HepG2 (cell line): ENCODE measurements at places on chromosomes 13 and 19.
A peak's percentile ranks its signal among the peaks of the same experiment; 100 is the strongest.

- no peak for DNase-seq
Observed at GRCh38 chr13:103523858-103524257, 457.6 kb upstream of the SLC10A2 start.

DNA sequence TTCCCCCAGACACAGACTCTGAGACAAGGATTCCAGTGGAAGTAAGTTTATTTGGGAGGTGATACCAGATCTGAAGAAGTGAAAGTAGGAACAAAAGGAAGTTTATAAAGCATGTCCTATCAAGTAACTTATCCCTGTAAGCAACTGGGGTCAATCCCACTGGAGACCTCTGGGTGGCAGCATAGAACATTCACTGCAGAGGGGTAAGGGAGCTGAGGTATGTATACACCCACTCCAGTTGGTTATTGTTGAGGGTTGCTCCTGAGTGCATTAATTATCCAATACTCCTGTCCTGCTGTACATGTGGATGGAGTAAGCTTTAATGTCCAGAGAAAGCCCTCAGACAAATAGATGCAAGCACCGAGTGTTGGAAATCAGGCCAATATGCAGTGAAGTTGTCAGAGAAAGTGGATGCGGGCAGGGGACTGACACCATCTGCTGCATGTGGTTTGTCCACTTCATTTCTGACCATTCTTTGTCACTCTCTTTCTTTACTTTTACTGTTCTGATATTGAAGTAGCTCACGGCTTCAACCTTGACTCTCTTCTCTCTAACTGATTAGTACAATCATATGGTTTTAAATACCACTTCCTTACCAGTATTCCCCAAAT is 46.7 kb downstream of the NOTCH3 start:
- peak; percentile 49 for DNase-seq

DNA sequence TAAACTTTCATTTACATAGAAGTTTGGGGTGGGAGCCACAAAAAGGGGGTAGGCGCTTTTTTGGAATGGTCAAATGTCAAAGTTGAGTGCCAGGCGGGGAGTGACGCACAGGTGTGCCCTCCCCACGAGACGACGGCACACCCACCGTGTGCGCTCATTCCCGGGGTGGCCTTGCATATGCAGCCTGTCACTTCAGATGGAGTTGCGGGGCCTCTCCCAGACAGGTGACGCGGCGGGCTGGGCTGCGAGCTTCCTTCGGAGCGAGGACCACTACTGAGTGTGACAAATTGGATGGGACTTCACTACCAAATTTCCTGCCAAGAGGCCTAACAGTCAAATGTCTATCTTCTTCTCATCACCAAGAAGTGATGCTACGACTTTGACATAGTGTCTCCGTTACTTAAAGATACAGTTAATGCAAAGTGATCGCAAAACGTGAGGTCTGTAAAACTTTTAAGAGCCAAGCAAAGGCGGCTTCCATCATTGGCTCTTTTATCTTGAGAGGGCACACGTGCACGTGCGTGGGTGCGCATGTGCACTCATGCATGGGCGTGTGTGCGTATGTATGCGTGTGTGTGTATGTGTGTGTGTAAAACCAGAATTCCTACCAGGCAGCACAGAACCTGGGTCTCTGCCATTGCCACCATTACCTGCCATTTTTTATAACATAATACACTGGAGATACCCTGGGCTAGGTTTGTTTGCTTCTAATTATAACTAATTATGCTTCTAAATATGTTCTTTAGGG is 43.1 kb downstream of the TSHZ3 start:
- no peak for DNase-seq

- no peak for DNase-seq
Observed at GRCh38 chr19:32581705-32582179, 752 bp downstream of the PDCD5 start.

DNA sequence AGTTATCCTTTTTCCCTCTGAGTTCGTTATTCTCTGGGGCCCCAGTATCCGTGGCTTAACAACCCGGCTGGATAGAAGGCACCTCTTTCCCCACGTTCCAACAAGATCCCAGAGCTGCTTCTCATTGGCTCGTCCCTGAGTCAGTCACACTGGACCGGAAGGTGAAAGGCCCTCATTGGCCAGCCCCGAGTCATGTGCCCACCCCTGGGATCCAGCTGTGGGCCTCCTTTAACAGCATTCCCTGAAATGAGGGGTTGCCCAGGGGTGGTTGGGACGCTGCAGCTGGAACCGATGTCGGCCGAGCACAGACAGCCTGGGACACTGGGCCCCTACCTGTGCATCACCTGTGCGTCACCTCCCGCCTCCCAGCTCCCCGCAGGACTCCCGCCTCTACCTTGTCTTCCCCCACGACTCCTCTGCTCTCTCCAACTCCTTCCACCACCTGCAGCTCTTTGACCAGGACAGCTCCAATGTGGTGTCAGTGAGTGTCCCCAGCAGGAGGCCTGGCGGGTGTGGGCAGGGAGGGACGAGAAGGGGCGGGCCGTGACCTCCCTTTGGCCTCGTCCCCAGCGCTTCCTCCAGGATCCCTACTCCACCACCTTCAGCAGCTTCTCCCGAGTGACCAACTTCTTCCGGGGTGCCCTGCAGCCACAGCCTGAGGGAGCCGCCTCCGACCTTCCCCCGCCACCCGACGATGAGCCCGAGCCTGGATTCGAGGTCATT is 4.3 kb downstream of the TBC1D17 start:
- no peak for DNase-seq

GRCh38 chr19:42386974-42387707 is 3.0 kb downstream of the CNFN start:
- peak; percentile 63 for DNase-seq

DNA sequence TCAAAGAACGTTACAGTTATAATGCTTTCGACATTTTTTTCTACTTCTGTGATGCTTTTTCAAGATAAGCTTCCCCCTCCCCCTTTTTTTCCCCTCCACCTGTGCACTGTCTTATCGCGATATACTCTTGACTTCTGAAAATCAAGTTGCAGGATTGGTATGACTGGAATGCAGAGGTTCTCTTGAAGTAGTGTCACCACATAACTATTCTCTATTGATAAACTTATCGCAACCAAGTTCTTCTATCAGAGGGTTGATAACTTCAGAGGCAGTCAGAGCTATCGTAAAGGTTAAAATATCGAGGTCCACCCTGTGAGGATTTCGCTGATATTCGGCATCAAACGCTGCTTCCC is 820 bp downstream of the EID2 start:
- peak; percentile 52 for DNase-seq

GRCh38 chr19:31535691-31536460 is 186.6 kb upstream of the TSHZ3 start:
- no peak for DNase-seq

DNA sequence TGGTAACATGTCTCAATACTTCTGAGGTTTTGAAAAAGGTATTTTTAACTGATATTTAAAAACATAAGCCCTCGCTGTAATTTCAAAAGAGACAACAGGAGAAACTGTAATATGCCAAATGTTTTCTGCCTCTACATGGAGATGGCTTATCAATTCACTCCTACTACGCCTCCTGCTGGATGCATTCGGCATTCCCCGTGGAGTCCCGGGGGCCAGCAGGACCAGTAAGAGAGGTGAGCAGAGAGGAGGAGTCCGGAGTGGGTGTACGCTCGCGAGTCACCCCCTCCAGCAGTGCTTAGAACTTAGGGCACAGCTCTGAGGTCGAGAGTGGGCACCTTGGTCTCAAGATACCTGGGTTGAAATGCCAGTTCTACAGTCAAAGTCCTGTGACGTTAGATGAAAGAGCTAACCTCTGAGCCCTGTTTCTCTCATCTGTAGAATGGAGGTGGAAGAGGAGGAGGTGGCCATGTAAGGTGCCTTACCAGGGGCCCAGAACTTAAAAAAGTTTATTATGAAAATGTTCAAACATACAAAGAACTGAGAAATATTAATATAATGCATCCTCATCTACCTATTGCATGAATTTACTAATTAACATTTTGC is 110.2 kb downstream of the STK24 start:
- DNase-seq, result peak; percentile 43

DNA sequence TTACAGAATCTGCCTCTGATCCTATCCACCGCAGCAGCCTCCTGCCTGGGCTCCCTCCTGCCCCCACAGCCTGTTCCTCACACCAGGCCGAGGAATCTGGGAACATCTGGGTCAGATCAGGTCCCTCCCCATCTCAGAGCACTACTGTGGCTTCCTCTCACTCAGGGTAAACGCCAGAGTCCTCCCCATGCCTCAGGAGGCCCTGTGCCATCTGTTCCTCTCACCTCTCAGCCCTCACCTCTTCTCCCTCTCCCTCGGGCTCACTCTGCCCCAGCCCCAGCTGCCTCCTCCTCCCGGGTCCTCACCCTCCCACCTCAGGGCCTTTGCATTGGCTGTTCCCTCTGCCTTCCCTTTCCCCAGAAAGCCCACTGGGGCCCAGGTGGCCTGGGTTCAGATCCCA is 18.2 kb downstream of the FCGBP start:
- DNase-seq, result no peak

- DNase-seq, result no peak
Observed at GRCh38 chr13:22589880-22590279, 590.9 kb upstream of the SGCG start.

- DNase-seq, result peak; percentile 73
Observed at GRCh38 chr19:50330365-50331078, 1.3 kb upstream of the KCNC3 start.

GRCh38 chr19:718991-719512 is 10.3 kb downstream of the PALM start:
- DNase-seq, result peak; percentile 39

- DNase-seq, result no peak
Observed at GRCh38 chr13:22060187-22060586, 389.3 kb downstream of the FGF9 start.

DNA sequence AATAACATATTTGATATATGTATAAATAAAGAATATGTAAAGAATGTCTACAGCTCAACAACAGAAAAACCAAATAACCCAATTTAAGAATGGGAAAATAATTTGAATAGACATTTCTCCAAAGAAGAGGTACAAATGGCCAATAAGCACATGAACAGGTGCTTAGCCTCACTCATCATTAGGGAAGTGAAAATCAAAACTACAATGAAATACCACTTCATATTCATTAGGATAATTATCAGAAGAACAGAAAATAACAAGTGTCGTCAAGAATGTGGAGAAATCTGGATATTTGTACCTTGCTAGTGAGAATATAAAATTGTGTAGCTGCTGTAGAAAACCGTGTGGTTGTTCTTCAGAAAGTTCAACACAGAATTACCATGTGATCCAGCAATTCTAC is 8.4 kb upstream of the SUPT20H start:
- no peak for DNase-seq

GRCh38 chr19:18796239-18796638 is 5.1 kb upstream of the COMP start:
- no peak for DNase-seq

- no peak for DNase-seq
Observed at GRCh38 chr13:75132701-75133695, 349.0 kb downstream of the TBC1D4 start.

DNA sequence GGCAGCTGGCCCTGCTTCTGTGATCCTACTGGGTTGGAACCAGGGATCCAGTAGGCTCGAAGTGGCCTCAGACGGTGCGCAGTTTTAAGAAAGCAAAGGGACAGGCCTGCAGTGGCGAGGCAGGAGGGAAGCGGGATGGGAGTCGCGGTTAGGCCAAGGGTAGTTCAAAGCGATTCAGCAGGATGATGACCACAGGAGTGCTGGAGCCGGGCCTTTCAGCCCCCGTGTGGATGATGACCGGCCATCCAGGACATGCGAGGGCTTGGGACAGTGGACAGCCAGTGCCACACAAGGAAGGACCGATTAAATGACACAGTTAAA is 854 bp downstream of the RNASEH2B start:
- DNase-seq, result peak; percentile 29

- DNase-seq, result no peak
Observed at GRCh38 chr13:37027639-37028038, 27.1 kb downstream of the EXOSC8 start.

DNA sequence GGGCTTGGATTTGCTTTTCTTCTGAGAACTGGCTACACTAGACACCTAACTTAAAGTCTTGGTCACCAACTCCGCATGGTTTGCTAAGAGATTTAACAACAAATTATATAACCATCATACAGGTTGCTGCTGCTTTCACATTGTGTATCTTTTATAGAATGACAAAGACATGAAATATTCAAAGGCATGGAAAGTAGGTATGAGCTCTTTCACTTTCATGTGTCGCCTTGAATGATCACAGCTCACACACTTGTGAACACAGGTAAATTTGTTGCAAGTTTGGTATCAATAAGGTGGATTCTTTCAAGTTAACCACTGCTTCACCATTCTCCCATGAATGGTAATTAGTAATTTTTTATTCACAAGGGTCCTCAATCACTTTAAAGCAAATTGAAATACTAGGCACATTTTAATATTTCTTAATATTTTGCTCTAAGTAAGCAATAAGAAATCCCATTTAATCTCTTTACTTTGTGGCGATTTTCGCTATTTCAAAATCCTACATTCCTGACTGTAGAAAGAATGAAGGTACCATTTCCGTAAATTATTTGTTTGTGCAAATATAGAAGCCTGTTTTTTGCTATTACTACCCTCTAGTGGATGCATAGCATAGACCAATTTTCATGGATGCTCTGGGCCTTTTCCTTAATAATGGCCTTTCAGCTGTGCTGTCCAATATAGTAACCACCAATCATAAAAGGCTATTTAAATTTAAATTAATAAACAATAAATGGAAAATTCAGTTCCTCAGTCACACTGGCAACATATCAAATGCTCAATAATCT is 45.5 kb upstream of the FREM2 start:
- no peak for DNase-seq

- no peak for DNase-seq
Observed at GRCh38 chr13:73998631-73999030, 135.6 kb downstream of the KLF12 start.

GRCh38 chr19:42242069-42242511 is 312 bp downstream of the GSK3A start:
- DNase-seq, result no peak

DNA sequence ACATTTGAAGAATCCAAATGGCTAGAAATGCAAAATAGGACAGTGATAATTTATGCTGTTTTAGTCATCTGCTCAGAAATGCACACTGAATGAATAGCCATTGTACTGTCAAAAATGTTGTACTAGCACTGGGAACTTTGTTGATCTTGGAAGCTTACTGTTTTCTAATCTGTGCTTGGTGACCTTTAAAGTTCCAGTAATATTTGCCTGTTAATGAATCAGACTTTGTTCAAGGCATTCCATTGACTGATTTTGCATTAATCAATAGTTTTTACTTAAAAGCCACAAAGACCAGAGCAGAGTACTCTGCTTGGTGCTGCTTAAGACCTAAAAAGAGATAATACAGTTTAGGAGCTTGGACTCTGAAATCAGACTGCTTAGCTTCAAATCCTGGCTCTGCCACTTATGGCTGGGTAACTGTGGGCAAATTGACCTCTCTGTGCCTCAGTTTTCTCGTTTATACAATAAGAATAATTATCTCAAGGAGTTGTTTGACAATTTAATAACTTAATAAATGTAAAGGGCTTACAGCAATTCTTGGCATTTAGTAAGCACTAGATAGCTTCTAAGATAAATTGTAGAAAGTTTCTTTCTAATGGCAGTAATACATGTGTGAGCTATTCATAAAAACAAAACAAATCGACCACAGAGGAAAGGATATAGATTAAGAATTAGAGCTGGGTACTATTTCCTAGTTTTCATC is 4.6 kb upstream of the SLAIN1 start:
- peak; percentile 39 for DNase-seq
